NCI-H2081 treated with DMSO at 0.1 percent for 48 hours (cell line): ENCODE measurements at places on chromosomes 12 and 14.
A peak's percentile ranks its signal among the peaks of the same experiment; 100 is the strongest.

DNA sequence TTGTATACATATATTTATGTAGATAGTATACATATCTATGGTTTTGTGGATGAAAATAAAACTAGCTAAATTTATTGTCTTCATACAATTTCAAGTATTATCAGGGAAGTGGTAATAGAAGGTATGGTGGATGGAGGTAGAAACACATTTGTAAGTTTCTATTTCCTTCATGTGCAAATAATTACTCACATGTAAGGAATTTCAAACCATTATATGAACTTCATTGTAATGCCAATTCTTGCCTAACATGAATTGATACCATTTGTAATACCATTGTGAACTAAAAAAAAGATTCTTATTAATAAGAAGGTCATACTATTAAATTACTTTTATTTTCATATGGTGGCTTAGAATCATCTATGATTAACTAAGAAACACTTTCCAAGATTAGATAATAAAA lies 20.1 kb upstream of the PPFIA2 start:
- DNase-seq: no peak

- DNase-seq: no peak
Measured at GRCh38 chr12:102116392-102116791, 3.5 kb downstream of the NUP37 start.

- DNase-seq: no peak
Measured at GRCh38 chr12:79162948-79163347, 298.4 kb downstream of the SYT1 start.

DNA sequence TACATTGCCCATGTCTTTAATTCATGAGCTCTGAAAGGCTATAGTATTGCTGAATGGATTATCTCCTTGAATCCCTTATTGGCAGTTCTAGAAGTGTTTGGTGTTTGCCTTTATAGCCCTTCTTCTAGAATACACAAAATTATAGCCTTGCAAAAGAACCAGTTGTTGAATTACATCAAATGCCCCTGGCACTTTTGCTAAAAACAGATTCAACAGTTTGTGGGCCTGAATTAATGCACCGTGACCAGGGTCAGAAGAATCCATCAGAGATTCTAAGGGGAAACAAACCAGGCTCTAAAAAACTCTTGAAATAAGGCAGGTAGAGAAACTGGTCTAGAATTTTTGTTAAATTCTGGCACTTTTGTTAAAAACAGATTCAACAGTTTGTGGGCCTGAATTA lies 197.8 kb downstream of the SOX5 start:
- no peak for DNase-seq

DNA sequence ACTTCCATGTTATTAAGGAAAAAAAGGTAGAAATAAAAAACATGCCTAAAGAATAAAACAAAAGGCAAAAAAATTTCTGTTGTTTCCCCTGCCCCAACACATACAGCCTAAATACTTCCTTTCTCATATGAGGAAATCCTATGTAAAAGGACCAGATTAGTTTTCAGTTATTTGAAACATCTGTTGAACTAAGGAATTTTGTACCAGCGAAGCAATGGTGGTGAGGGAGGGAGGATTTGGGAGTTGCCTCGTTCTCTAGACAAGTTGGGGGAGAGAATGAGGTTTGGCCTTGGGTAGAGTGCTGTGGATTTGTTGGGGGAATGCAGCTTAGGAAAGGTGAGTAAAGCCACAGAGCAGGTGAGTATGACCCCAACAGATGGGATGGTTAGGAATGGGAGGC lies 141.5 kb upstream of the RFLNA start:
- no peak for DNase-seq

- no peak for DNase-seq
Measured at GRCh38 chr14:35247777-35248475, 44.3 kb upstream of the PSMA6 start.

DNA sequence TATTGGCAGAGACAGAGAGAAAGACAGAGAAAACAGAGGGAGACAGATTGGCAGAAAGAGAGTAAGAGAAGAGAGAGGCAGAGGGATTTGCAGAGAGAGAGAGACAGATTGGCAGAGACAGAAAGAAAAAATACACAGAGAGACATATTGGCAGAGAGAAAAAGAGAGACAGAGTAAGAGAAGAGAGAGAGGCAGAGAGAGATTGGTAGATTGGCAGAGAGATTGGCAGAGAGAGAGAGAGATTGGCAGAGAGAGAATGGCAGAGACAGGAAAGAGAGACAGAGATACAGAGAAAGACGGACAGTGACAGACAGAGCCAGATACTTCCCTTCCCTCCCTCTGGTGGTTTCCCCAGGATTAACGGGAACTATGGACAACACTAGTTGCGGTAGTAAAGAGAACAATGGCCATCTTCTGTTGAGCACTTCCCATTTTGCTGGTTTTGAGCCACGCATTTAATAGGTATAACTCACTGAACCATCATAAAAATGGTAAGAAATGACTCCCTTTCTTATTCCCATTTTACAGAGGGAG lies 2.6 kb upstream of the NOS1 start:
- no peak for DNase-seq

- DNase-seq: no peak
Measured at GRCh38 chr12:124542021-124542949, 25.1 kb downstream of the NCOR2 start.

- no peak for DNase-seq
Measured at GRCh38 chr12:121581686-121582429, 1.0 kb upstream of the KDM2B start.

- DNase-seq: no peak
Measured at GRCh38 chr14:78259831-78260230, 89.7 kb downstream of the NRXN3 start.

GRCh38 chr14:56180754-56181542 lies 62.7 kb downstream of the PELI2 start:
- DNase-seq: no peak

DNA sequence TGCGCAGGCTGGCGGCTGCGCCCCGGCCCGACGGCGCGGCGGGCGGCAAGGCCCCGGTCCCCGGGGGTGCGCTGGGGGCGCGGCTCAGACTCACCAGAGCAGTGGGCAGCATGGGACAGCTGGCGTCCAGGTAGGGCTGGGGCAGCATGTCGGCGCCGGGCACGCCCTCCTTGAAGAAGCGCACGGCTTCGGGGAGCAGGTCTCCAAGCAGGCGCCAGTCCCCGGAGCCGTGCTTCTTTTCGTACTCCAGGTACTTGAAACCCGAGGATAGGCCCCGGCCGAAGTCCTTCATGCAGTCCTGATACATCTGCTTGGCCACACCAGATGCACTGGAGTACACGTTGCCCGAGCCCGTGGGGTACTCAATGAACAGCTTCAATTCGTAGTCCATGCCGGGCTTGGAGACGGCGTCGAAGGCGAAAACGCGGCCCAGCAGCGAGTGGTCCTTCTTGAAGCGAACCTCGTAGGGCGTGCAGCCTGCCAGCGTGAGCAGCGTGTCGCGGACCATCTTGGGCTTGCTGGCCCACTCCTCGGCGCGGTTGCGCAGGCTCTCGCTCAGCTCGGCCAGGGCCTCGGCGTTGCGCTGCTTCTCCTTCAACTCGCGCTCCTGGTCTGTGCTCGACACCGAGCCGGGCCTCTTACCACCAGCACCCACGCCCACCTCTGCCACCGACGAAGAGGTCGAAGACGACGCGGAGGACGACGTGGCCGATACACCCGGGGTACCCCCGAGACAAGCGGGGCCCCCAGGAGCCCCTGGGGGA lies 2.2 kb downstream of the IRF2BPL start:
- no peak for DNase-seq

GRCh38 chr12:110403976-110404682 lies 621 bp upstream of the ANAPC7 start:
- peak; percentile 39 for DNase-seq

DNA sequence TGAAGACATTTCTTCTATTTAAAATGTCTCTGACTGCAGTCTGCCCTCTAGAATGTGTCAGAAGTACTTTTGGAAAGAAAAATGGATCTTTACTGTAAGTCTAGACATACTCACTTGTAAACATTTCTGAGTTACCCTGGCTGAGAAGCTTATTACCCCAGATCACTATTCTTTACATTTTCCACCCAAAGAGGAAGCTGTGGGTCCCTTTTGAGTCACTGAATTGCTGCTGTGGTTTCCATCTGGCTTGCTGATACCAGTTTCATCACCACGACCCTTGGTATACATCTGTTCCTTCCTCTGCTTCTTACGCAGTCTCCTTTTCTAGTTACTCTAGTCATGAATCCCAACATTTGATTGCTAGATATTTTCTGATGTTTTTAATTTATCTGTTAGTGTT lies 20.2 kb upstream of the CLEC4D start:
- DNase-seq: no peak

- DNase-seq: no peak
Measured at GRCh38 chr12:33588725-33589405, 149.2 kb upstream of the SYT10 start.

DNA sequence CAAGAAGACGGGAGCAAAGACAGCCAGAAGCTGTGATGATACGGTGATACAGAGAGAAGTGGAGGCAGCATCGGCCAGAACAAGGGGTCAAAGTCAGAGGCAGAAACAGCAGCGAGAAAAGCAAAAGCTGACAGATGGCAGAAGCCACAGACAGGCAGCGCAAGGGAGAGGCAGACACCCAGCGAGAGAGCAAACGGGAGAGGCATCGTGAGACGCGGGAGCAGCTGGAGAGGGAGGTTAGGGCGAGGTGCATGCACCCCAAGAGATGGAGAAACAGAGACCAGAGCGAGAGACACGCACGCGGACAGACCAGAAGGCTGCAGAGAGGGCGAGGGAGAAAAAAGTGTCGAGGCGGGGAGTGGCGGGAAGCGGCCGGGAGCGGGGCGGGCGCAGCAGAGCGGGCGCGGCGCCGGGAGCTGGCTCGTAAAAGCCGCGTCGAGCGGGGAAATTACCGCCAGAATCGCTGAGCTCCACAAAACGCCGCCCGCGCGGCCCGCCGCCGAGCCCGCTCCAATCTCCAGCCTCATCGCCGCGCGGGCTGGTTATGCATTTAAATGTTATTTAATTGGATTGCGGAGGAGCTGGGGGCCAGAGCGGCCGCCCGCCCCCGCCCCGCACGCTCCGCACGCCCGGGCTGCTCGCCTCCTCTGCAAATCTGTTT lies 15.6 kb downstream of the SMUG1 start:
- DNase-seq: no peak

DNA sequence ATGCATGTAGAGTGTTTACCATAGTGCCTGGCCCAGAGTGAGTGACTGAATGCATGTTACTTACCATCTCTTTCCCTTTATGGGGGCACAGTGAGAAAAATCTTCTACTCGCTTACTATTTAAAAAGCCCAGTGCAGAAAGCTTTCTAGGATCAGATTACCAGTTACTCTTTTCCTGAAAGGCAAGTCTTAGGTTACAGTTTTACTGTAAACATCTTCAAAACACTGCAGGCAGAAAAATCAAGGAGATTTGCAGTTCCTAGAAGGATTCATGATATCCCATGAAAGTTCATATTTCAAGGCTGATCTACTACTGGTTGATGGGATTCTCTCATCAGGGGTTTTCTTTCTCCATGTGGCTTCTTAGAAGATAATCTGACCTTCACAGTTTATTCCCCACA lies 29.3 kb upstream of the DAAM1 start:
- no peak for DNase-seq

GRCh38 chr12:4984344-4984743 lies 59.3 kb upstream of the KCNA5 start:
- DNase-seq: no peak

GRCh38 chr12:98896938-98897337 lies 251.8 kb downstream of the APAF1 start:
- no peak for DNase-seq

DNA sequence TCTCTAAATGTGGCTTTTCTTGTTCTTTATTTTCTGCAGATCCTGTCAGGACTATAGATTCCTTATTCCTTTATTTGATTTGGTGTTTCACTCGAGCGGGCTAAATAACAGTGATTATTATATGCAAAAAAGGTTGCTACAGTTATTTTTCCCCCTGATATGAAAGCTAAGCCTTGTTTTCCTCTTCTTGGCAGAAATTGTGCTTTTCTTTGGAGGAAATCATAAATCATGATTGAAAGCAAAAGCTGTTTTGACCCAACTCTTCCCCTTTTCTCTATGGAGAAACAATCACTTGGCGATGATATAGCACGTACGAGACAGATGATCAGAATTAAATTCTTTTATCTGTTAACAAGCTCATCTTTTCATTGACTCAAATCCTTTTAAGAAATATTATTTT lies 31.4 kb downstream of the PPFIBP1 start:
- DNase-seq: no peak

DNA sequence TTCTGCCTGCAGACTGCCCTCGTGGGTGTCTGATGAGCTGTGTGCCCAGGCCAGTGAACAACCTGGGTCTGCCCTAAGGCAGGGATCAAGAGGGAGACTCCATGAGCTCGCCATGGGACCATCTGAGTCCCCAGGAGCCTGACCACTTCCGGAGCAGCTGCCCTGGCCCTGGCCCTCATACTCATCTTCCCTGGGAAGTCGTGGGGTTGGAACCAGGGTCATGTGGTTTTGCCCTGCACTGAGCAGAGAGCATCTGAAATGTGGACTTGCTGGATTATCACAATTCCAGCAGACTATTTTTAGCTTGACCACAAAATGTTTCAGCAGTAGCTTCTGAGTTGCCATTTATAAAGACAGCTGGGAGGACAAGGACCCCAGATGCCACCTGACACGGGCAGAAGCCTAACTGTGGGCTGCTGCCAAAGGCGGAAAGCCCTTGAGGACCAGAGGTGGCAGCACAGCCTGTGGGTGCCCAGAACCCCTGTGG lies 6.7 kb downstream of the BTBD6 start:
- no peak for DNase-seq

DNA sequence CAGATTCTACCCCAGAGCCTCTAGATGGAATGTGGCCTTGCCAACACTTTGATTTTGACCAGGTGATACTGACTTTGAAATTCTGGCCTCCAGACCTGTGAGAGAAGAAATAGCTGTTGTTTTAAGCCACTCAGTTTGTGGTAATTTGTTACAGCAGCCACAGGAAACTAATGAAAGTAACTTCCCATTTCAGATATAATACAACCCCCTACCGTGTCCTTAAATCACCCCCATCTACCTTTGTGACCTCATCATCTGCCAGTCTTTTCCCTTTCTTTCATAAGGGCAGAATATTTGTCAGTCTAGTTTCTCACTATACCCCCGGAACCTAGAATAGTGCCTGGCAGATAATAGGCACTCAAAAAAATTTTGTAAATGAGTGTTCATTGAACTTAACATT lies 39.6 kb downstream of the PPP4R4 start:
- no peak for DNase-seq

DNA sequence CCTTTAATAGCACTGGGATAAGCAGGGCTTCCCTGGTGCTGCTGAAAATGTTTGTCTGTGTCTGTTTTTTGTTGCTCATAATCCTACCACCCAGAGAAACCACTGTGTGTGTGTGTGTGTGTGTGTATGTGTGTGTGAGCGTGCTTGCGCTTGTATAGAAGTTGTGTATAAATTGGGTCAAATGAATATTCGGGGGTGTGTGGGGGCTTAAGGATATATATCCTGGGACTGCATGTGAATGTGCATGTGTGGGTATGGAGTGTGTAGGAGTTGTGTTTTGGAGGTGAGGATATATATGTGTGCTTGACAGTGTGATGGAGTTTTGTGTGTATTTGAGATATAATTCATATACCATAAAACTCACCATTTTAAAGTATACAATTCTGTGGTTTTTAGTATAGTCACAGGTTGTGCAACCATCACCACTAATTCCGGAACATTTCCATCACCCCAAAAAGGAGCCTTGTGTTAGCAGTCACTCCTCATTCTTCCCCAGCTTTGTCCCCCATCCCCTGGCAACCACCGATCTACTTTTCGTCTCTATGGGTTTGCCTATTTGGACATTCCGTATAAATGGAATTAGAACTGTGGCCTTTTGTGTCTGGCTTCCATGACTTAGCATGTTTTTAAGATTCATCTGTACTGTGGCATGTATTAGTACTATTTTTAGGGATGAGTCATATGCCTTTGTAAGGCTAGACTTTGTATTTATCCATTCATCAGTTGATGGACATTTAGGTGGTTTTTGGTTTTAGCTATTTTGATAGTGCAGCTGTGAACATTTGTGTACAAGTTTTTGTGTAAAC lies 25.6 kb downstream of the TCTN1 start:
- no peak for DNase-seq
